IPS DF 6.9 (cell line): ENCODE measurements at places on chromosomes 11 and 22.

DNA sequence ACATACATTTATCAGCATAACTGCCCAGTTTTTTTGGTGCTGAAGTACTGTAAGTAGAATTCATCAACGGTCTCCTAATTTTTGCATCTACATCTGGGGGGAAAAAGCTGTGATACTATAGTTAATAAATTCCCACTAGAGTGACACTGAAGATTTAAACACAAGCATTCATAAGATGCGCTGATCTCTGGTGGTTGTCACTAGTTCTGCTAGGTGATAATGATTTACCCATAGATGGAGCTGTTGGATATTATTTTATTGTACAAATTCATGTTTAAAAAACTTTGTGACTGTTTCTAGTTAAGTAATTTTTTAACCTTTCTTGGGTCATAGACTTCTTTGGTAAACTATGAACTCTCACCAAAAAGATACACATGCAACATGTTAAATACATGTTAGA lies 106.6 kb downstream of the EMSY start:
- DNase-seq = no peak

GRCh38 chr11:9834291-9834690 lies 170.4 kb downstream of the SWAP70 start:
- DNase-seq = no peak

- no peak for DNase-seq
Measured at GRCh38 chr22:31239771-31240370, 27.8 kb downstream of the LIMK2 start.

DNA sequence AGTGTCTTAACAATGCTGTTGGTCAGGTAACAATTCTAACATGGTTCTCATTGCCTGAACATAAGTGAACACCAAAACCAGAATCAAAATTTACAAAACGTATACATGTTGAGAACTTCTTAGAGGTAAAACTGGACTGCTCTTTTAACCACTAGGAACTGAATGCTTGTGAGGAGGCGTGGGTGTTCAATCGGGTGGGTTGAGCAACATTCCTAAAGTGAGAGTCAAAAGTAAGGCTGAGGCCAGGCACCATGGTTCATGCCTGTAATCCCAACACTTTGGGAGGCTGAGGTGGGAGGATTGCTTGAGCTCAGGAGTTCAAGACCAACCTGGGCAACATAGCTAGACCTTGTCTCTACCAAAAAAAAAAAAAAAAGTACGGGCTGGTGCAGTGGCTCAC lies 11.5 kb downstream of the PPME1 start:
- DNase-seq = no peak

DNA sequence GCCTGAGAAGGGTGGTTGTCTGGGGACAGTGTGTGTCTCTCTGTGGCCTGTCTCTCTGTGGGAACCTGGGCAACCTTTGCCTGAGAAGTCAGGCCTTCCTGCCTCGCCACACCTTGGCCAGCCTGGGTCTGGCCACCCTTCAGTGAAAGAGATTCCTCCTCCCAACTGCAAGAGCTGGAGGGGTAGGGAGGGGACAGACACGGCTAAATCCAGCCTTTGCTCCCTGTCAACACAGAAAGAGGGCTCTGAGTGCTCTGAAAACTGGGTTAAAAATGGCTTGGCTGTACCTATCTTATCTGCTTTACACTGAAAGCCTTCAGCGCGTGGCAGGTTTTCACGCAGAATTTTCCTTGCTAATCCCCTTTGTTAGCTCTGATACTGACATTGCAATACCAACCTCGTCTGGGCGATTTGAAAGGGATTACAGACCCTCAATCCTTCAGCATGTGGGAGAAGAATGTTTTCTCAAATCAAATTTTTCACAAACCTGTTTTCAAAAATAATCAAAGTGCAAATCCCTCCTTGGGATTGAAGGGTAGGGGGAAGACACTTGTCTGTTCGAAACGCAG lies 163.7 kb downstream of the DSCAML1 start:
- no peak for DNase-seq

DNA sequence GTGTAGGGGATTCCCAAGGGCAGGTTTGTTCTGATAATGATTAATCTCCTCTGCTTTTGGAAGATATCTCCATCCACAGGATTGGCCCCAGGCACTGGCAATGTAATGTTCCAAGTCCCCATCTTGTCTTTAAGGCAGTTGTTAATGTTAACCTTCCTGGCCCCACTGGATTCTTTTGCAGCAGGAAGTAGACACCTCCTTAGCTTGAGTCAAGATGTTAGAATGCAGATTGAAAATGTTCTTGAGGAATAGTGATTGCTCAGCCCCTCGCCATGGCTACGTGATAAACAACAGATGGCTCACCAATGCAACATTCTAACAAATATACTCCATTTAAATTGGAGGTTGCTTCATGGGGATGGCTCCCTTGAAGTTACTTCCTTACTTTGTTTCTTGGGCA lies 7.3 kb downstream of the HEPHL1 start:
- DNase-seq = no peak

- no peak for DNase-seq
Measured at GRCh38 chr11:133819746-133820315, 25.5 kb downstream of the SPATA19 start.

DNA sequence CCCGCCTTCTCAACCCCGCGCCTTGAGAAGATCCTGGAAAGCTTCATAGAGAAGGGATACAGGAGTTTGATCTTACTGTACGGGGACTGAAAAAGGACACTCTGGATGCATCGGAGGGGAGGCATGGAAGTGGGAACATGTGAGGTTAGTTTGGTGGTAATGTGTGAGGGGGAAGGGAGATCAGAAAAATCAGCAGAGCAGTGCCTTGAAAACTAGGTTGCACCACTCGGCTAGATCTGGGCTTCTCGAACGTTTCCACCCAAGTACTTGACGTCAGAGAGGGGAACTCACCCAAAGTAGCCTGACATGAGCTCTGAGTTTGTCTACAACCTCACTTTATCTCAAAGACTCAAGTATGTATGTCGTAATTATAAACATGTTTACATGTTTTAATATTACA lies 14.5 kb downstream of the USP35 start:
- no peak for DNase-seq

DNA sequence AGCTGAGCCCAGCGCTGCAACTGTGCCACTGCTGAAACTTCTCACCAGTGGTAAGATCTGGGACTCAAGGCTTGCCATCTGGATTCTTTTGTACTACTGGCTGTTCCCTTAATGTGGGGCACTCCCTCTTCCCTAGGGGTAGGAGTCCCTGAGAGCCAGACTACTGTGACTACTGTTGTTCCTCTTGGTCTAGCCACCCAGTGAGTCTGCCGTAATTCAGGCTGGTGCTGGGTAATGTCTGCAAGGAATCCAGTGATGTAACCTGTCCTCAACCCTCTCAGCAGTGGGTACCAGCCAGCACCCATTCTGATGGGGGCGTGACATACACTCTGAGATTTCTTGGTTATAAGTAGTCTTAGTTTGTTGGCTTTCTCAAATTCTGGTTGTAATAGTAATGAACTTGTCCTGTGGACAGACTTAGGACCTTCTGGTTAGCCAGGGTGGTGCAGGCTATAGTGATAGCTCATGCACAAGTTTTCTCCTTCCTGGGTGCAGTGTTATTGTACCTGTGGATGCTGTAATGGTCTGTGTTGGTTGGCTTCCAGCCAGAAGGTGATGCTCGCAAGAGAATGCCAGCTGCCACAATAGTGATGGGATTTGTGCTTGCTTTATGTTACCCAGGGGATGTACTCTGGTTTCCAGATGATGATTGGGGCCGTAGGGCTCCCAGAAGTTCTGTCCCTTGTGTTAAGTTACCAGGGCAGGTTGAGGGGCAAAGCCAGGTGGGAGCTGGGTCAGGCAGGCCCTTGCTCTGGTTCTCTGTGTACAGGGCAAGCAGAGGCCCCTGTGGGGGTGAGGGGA lies 65.5 kb downstream of the ARHGAP42 start:
- no peak for DNase-seq

DNA sequence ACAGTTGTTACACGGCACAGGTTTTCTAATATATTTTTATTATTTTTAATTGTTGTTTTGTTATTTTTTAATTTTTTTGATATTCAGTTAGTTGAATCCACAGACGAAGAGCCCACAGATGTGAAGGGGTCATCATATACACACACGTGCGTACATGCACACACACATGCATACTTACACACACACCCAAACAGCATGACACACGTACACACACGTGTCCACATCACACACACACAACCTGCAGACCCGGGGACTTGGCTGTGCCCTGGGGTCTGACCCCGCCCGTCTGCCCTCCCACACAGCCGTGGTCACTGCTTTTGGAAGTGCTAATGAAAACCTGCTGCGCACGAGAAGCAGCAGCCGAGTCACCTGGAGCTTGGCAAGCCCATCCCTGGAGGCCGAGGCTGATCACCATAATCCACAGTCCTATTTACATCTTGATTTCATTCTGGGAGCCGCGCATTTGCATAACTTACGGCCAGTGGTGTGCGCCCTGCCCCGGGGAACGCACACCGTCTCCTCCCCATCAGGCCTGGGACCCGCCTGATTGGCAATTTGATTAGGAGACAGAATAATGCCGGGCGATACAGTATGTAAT lies 110.3 kb downstream of the BRD1 start:
- no peak for DNase-seq

DNA sequence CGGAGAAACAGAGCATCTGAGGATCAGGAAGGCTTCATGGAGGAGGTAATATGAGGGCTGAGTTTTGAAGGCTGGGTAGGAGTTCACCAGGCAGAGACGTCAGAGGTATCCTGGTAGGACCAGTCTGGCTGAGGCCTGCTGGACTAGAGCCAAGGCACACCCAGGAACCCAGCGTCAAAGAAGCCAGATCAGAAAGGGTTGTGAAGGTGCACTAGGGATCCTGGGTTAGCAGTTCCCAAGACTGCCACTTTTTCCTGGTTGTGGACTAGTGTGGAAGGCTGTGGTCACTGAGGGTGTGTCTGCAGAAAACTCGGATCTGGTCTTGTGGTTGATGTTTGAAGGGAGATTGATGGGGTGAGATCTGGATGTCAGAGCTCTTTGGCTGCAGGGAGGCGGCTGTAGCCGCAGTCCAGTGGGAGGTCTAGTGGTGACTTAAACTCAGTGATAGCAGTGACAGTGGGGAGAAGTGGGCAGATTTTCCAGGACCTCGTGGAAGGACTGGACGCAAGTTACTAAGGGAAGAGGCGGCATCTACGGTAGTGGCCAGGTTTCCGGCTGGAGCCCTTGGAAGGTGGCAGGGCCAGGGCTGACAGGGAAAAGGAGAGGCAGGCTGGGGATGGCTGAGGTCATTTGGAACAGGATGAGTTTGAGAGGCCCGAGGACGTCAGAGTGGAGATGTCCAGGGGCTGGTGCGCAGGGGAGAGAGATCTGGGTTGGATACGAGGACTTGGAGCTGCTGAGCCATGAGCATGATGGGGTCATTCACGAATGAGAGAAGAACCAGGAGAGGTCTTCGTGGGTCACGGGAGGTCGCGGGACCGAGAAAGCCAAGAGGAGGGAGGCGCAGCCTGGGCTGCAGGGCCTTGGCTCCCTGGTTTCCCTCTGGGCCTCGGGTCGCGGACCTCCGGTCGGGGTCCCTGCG lies 10.9 kb downstream of the RELA start:
- DNase-seq = no peak

DNA sequence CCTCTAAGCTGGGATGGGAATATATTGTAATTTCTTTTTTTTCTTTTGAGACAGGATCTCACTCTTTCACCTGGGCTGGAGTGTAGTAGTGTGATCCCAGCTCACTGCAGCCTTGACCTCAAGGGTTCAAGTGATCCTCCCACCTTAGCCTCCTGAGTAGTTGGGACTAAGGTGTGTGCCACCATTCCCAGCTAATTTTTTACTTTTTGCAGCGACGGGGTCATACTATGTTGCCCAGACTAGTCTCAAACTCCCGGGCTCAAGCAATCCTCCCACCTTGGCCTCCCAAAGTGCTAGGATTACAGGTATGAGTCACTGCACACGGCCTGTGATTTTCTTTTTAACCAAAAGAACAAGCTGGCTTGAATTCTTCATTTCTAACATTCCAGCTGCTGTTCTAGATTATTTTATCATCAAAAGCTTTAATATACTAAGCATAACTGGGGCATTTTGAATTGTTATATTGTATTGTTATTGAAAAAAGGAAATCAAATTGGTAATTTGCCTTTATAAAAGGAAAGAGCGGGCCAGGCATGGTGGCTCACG lies 26.8 kb upstream of the PPP2R1B start:
- no peak for DNase-seq

DNA sequence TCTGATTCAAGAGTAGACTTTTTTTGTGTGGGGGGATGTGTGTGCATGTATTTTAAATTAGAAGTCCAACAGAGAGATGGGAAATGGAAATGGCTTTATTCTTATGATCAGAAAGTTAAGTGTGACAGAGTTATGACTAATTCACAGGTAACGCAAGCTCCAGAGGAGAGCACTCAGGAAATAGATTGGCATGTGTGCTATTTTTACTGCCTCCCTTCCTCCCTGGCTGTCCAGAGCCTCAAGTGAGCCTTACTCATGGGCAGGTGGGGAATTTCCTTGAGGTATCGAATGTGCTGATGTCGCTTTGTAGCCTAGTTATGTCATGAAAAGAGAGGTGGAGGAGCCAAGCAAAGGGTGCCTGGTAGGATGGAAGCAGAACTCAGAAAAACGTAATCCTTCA lies 70.3 kb upstream of the BDNF start:
- no peak for DNase-seq

DNA sequence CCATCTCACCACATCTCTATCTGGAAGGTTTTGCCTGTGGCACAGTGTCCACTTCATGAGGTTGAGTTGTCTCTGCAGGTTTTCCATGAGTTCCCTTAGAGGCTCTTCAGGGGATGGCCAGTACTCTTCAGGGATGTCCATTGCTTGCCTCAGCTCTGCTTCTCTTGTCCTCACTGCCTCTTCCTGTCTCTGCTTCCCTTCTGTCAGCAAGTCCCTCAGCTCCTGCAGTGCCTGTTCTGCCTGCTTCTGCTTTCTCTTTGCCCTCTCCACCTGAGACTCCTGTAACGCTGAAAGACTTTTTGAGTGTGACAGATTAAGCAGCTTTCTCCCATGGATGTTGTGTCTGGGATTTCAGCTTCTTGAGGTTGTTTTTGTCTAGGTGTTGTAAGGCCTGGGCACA lies 38.2 kb upstream of the MRPL17 start:
- no peak for DNase-seq

- no peak for DNase-seq
Measured at GRCh38 chr11:10307400-10308200, 2.7 kb downstream of the ADM start.

DNA sequence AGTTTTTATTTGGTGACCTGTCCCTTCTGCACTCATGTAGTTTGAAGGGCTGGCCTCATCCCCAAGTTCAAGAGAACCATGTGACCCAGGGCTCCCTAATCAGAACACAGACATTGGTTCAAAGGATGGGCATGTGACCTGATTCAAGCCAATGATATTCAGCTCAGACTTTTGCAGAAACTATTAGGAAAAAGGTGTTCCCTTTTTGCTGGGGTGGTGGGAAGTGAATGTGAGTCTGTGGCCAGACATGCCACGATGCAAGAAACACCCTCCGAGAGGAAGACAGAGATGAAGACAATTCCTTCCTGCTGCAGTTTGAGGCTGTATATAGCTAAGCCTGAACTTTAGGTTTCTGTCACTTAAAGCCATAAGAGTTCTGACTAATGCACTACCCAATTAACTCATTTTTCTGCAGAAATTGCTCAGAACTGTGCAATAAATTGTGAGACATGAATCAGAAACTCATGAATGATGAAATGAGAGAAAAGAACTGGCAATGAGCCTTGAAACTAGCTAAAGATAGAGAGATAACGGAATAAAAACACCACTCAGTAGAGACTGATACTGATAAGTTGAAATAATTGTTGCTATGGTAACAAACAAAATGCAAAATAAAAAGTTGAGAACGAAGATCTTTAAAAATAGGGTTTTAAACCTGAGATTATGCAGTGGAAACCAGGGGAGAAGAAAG lies 9.2 kb upstream of the MAPK1 start:
- no peak for DNase-seq

GRCh38 chr22:49042877-49043859 lies 784.5 kb downstream of the BRD1 start:
- DNase-seq = no peak

GRCh38 chr11:22130462-22131053 lies 62.3 kb upstream of the ANO5 start:
- no peak for DNase-seq
